ENCODE measurements at places on chromosomes 2 and 18. TPM values are rescaled to one million over a fixed set of nuclear protein-coding genes. Genes with fewer than 3 reads are reported as not detected.

DNA sequence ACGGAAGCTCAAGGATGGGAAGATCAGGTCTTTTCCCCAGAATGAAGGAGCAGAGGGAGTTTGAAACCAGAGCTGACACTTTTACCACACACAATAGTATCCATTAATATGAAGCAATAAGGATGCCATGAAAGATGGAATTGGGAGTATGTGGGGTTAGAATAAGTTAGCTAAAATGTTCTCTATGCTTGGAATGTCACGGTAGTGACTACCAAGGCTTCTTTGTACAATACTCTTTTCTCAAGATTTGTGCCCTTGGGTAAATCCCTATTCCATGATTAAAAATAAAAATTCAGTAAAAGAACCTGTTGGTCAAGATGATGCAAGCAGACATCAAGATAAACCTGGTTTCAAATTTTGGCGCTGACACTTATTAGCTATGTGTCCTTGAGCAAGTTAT, 75.0 kb downstream of the NRXN1 start:
- DNase-seq, result no peak

GRCh38 chr18:48921305-48922225, 29.2 kb downstream of the SMAD7 start:
- no peak for DNase-seq

DNA sequence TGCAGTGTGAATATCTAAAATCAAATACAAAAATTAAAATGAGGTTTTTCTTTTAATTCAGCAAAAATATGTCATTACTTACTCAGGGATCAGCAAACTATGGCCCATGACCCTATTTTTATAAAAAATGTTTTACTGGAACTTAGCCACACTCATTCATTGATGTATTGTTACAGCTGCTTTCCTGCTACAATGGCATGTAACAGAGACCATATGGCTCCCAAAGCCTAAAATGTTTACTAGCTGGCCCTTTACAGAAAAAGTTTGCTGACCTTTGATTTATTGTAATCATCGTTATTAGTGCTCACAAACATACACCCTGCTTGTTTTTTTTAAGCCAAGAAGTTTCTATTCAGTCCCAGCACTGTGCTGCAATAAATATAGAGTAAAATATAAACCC, 120.3 kb downstream of the PLA2R1 start:
- DNase-seq, result no peak

GRCh38 chr2:29589440-29590103, 331.8 kb downstream of the ALK start:
- no peak for DNase-seq

- peak; percentile 60 for DNase-seq
Measured at GRCh38 chr2:181457741-181458425, 697 bp downstream of the ITGA4 start.

- DNase-seq, result no peak
Measured at GRCh38 chr2:205982776-205983327, 103.1 kb downstream of the INO80D start.

DNA sequence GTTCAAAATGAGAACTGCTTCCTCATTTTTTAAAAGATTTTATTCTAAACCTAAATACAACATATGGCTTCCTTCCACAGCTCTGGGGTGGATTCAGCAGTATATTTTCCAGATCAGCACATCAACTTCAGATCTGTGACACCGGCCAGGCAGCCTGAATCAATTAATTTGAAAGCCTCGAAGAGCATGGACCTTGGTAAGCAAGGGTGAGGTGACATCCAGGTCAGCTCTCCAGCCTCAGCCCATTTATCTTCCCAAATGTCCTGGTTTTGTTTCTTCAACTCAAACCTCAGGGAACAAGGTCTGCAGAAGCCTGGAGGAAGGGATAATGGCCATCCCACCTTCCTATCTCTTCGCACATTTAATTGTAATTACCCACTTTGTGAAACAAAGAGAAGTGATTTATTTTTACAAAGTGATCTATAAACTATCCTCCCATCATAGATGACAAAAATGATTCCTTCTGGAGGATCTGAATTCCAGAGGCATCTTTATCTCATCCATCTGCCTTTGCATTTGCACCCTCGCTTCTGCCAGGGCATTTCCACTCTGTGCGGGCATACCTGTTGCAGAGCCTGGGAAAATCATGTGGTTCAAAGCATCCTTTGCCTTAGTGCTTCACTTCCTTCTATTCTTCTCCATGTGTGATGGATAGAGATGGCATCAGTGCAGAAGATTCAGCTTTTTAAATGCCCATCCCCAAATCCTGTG, 489.0 kb upstream of the NRP2 start:
- no peak for DNase-seq

GRCh38 chr18:26386002-26386401, 159.8 kb downstream of the TAF4B start:
- DNase-seq, result no peak

DNA sequence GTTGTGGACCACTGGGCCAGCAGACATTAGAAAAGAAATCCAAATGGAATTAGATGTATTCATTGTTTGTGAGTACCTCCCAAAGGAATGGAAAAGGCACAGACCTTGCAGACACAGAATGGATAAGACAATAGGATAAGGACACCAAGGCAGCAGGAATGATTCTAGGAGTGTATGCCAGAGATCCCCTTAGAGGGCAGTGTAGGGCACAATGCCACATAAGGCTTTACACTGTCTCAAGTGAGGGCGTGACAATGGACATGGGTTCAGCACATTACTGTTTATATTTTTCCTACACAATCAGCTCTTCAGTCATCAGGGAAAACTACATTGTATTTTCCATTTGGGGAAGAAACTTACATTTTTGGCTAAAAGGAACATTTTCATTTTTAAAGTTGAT, 250.9 kb downstream of the PTH2R start:
- DNase-seq, result no peak

GRCh38 chr18:3525870-3526420, 76.0 kb downstream of the TGIF1 start:
- DNase-seq, result no peak

GRCh38 chr18:43303376-43303775, 26.1 kb upstream of the SYT4 start:
- no peak for DNase-seq

DNA sequence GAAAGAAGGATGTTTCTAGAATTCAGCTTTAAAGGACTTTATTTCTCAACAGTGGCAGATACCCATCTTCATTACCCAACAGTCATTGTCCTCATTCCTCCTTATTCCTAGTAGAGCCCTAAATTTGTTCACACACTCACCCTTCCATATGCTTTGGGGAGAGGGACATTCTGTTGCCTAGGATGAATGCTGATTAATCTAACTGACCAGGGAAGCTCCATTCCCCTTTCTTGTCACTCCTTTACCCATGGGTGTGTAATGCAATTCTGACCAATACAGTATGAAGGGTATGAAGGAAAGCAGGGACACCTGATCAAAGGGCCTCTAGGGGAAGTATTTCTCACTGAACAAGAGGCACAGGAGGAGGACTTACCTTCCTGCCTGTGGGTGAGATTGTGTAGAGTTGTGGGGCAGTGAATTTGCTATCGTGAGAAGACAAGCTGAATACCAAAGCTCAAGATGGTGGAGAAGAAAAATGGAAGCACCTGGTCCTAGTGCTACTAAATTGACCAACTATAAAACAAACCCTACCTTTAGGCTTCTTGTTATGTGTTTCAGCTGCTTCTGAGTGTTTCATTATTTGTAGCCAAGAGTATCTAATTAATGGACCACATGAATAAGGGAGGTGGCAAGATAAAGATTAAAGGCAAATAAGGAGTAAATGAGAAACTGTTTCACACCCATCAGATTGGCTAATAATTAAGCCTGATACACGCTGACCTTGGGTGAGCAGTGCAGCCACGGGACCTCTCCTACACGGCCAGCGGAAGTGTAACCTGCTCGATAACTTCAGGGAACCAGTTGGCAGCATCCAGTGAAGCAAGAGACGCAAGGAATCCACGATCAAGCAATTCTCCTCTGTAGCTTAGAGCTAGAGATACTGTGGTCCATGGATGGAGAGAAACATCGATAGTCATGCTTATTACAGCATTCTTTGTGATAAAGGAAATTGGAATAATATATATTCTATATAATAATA, 202.3 kb downstream of the MYCN start:
- no peak for DNase-seq

- no peak for DNase-seq
Measured at GRCh38 chr18:21218862-21219261, 23.2 kb upstream of the GREB1L start.

DNA sequence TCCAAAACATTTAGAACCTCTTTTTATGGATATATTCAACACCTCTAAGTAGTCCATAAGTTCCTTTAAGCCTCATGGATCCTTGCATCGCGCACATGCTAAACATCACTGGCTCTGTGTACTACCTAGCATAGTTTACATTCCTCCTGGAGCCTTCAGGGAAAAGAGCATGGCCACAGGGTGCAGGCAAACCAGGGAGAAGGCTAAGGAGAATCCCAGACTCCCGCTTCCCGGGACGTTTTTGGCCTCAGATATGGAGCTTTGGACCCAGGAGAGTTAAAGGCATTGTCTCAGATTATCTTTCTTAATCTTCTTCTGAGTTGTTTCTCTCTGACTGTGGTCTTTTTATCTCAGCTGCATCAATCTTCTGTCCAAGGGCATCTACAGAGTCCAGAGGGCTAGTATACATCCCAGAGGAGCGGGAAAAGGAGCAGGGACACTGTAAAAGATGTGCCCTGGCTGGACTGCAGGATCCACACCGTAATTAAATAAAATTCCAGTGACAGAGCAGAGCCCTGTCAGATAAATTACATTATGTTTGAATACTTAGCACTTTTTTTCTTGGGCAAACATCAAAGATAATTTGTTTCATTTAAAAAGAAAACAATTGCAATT, 36.9 kb downstream of the RIT2 start:
- no peak for DNase-seq

DNA sequence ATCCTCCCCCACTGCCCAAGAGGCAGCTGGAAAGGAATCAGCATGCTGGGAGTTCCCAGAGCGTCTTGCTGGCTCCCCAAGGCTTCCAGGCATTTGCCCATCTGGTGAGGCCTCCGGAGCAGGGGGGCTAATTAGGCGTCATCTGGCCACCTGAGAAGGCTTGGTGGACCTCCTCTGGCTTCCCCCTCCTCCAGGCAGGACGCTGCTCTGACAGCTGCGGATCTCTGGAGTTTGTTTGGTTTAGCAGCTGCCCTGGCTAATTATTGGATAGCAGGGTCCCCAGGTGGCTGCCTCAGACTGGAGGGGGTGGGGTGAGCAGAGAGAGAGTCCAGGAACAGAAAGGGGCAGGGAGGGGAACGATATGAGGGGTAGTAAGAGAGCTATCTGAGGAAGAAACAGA, 425.2 kb upstream of the MEX3C start:
- DNase-seq, result no peak

- DNase-seq, result no peak
Measured at GRCh38 chr2:39524756-39525635, 87.9 kb upstream of the MAP4K3 start.

DNA sequence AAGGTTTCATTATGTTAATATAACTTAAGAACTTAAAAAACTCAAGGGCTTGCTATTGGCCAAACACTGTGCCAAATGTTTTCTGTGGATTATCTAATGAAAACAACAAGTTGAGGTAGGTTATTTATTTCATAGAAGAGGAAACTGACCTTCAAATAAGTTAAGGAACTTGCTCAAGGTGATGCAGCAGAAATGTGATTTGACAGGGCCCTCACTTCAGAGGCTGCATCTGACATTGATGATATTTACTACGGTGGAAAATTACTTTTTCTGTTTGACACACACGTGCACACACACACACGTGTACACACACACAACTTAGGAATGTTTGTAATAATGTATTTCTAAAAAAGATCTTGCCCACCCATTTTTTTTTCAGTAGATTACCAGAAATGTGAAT, 137.2 kb upstream of the CXCR4 start:
- DNase-seq, result no peak

- no peak for DNase-seq
Measured at GRCh38 chr2:73260338-73260984, 23.8 kb downstream of the FBXO41 start.

The FBLN7 gene
- 0.70 TPM for total RNA-seq

The MFF gene
- total RNA-seq, result 60.4 TPM

The UGT1A4 gene
- total RNA-seq, result 2.2 TPM

The POTEC gene
- total RNA-seq, result not detected

The MYO7B gene
- 262 TPM for total RNA-seq

The PCARE gene
- total RNA-seq, result not detected

The PAX8 gene
- total RNA-seq, result 1.3 TPM

The UNC50 gene
- total RNA-seq, result 33.0 TPM

The CXCR1 gene
- 0.11 TPM for total RNA-seq

The EVA1A gene
- 0.55 TPM for total RNA-seq
